ENCODE measurements at places on chromosomes 12 and 14. TPM values are rescaled to one million over a fixed set of nuclear protein-coding genes. Genes with fewer than 3 reads are reported as not detected.

CDH24 gene
- 3.5 TPM for total RNA-seq

SEL1L gene
- 52.5 TPM for total RNA-seq

HOTAIR gene
- total RNA-seq: not detected

DHRS2 gene
- total RNA-seq: not detected

ESPL1 gene
- total RNA-seq: 0.28 TPM

NUDT4 gene
- total RNA-seq: 50.8 TPM

DNA sequence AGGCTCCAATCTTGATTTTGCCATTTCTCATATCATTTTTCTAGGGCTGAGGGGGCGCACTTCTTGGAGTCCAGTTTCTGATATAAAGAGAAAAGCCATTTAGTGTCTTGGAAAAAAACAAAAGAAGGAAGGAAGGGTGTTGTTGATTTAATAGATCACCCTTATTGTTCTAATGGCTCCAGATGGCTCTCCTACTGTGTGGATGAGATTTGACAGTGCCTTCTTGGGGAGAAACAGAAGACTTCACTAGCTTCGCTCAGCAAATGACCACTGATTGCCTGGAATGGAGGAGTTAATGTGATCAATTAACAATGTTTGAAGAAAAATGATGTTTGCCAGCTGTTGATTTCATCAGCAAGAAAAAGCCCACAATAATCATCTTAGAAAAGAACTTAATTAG lies 216.2 kb downstream of the APAF1 start:
- no peaks in the 10 kb centered on the region for H3K27me3 ChIP-seq
- H3K4me1 ChIP-seq: no peaks in the 10 kb centered on the region
- no peak overlapping the region for H3K27ac ChIP-seq
- DNase-seq: no peak

DNA sequence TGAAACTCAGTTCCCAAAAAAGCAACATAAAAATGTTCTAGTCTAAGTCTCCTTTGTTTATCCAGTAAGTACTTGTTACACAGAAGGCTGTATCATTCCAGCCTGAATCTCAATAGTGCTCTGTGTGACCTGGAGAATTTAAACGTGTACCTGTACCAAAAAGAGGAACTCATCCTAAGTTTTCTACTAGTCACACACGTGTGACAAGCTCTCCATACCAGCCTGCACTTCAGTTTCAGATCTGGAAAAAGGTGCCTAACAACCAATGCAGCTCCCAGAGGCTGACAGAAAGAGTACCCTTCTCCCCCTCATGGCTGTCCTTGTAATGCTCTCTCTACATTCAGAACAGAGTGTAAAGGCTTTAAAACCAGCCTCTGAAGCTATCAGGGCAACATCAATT lies 27.4 kb downstream of the PPM1H start:
- no peaks in the 10 kb centered on the region for H3K27me3 ChIP-seq
- H3K27ac ChIP-seq: no peak overlapping the region
- no peaks in the 10 kb centered on the region for H3K4me1 ChIP-seq
- no peak overlapping the region for H3K4me3 ChIP-seq
- DNase-seq: no peak

- H3K4me3 ChIP-seq: no peak overlapping the region
- H3K27me3 ChIP-seq: no peaks in the 10 kb centered on the region
- H3K36me3 ChIP-seq: no peaks in the 10 kb centered on the region
These were observed 5.5 kb upstream of the LRRC74A start for GRCh38 chr14:76820700-76821099.

GRCh38 chr12:132918680-132919079 lies 31.3 kb upstream of the CHFR start:
- no peaks in the 10 kb centered on the region for H3K27me3 ChIP-seq
- no peaks in the 10 kb centered on the region for H3K4me1 ChIP-seq
- no peaks in the 10 kb centered on the region for H3K36me3 ChIP-seq
- H3K27ac ChIP-seq: no peak overlapping the region

DNA sequence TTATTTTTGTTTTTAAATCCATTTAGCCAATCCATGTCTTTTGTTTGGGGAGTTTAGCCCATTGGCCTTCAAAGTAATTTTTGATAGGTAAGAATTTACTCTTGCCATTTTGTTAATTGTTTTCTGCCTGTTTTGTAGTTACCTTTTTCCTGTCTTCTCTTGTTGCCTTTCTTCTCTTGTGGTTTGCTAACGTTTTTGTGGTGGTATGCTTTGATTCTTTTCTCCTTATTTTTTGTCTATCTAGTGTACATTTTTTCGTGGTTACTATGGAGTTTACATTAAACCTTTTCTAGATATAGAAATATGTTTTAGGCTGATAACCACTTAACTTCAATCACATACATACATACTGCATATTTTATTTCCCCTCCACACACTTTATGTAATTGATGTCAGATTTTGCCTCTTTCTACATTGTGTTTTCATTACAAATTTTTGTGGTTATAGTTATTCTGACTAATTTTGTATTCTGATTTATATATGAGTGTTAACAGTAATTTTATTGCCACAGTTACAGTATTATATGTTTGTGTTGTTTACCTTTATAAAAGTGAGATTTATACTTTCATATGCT lies 19.2 kb upstream of the PPP1R12A start:
- no peak overlapping the region for H3K27ac ChIP-seq
- no peaks in the 10 kb centered on the region for H3K27me3 ChIP-seq
- H3K4me1 ChIP-seq: no peaks in the 10 kb centered on the region
- H3K36me3 ChIP-seq: no peaks in the 10 kb centered on the region
- no peak overlapping the region for H3K4me3 ChIP-seq

GRCh38 chr12:71602761-71603577 lies 60.7 kb downstream of the ZFC3H1 start:
- H3K4me1 ChIP-seq: no peaks in the 10 kb centered on the region
- no peak overlapping the region for H3K27ac ChIP-seq
- H3K27me3 ChIP-seq: no peaks in the 10 kb centered on the region
- no peak overlapping the region for H3K4me3 ChIP-seq
- DNase-seq: no peak

GRCh38 chr14:35068238-35069012 lies 22.4 kb downstream of the FAM177A1 start:
- H3K4me1 ChIP-seq: no peaks in the 10 kb centered on the region
- no peak for DNase-seq

GRCh38 chr12:80498059-80498728 lies 54.2 kb downstream of the PTPRQ start:
- H3K36me3 ChIP-seq: no peaks in the 10 kb centered on the region
- no peaks in the 10 kb centered on the region for H3K4me1 ChIP-seq
- H3K4me3 ChIP-seq: no peak overlapping the region
- DNase-seq: no peak

- H3K36me3 ChIP-seq: peaks cover 3% of the 10 kb centered on the region
- DNase-seq: peak; percentile 89
- H3K27me3 ChIP-seq: no peaks in the 10 kb centered on the region
- H3K27ac ChIP-seq: peak overlapping the region; percentile 94
These were observed 7.6 kb downstream of the NR4A1 start for GRCh38 chr12:52058631-52059361.

GRCh38 chr12:33752854-33753253 lies 269.4 kb upstream of the ALG10 start:
- no peak overlapping the region for H3K4me3 ChIP-seq
- no peaks in the 10 kb centered on the region for H3K36me3 ChIP-seq
- no peak for DNase-seq
- H3K27ac ChIP-seq: no peak overlapping the region

DNA sequence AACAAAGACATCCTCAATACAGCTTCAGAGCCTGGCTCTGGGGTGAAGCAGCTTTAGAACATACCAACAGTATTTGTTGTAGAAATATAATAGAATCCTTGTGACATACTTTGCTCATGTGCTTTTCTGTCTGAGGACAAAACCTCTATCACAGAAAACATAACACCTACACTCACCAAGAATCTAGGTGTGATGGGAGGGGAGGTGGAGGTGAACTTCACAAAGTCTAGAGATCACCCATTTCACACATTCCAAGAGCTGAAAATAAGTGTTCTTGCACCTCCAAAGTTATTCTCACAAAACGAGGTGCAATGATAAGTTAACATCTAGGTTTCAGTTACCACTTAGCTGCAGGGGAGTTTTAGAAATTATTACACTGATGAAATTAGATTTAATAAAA lies 32.7 kb upstream of the BTG1 start:
- no peak overlapping the region for H3K27ac ChIP-seq
- no peaks in the 10 kb centered on the region for H3K4me1 ChIP-seq
- no peak for DNase-seq
- no peak overlapping the region for H3K4me3 ChIP-seq

DNA sequence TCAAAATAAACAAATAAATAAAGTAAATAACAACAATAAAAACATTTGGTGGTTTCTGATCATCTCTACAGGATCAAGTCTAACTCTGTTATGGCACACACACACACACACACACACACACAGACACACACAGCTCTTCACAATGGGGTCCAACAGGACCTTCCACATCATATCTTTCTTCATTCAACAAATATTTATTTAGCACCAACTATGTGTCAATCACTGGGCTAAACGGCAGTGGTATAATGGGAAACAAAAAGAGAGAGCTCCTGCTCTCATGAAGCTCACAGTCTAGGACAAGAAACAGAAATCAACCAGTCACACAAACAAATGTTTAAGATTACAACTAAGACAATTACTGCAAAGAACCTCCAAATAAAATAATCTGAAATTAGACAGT lies 9.3 kb downstream of the PPP1R13B start:
- H3K4me3 ChIP-seq: no peak overlapping the region
- no peaks in the 10 kb centered on the region for H3K27me3 ChIP-seq
- no peak overlapping the region for H3K27ac ChIP-seq
- no peaks in the 10 kb centered on the region for H3K36me3 ChIP-seq

- H3K36me3 ChIP-seq: peaks cover 8% of the 10 kb centered on the region
- no peaks in the 10 kb centered on the region for H3K27me3 ChIP-seq
- no peak overlapping the region for H3K4me3 ChIP-seq
- no peak for DNase-seq
These were observed 89.6 kb downstream of the FBXW8 start for GRCh38 chr12:117000316-117000715.

DNA sequence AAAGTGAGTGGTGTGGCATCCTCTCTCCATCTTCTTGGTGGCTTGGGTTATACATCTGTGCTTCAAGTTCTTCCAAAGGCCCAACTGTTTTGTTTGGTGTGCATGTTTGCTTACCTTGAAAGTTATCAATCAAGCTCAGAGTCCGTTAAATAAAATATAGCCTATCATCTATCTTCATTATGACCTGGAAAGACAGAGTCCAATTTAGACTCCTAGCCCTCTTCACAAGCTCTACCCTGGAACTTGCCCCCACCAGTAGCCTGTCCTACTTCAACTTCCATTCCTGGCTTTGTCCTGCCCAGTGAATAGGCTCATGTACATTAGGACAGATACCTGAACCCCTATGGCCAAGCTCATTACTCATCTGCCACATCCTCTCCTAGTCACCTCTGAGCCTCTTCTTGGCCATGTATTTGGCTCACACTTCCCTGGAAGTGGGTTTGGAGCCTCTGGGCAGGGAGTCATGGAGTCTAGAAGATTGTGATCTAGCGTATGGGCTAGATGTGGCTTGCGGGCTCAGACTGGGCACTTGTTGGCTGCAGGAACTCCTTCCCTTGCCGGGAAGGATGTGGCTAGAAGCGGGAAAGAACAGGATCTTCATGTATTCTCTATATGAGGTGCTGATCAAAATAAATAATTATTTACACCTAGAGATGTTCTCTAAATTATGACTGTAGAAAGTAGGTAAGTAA lies 6.4 kb upstream of the SSTR1 start:
- H3K36me3 ChIP-seq: no peaks in the 10 kb centered on the region
- no peaks in the 10 kb centered on the region for H3K27me3 ChIP-seq
- no peak overlapping the region for H3K4me3 ChIP-seq
- H3K27ac ChIP-seq: no peak overlapping the region

DNA sequence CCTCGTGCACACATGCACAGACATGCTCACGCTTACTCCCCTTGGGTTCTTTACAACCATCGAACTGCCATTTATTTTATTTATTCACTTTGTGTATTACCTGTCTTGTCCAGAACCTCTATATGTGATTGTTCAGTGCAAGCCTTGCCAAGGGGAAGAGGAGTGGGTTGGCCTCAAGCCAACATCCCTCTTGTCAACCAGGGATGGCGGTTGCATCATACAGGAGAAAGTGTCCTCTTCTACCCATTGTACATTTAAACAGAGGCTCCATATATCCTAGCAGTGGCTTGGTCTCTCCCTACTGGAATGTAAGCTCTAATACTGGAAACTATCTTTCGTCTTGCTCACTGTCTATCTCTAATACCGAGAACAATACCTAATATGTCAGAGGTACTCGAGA lies 108.4 kb downstream of the C12orf42 start:
- no peaks in the 10 kb centered on the region for H3K36me3 ChIP-seq
- DNase-seq: no peak
- no peak overlapping the region for H3K4me3 ChIP-seq
- no peak overlapping the region for H3K27ac ChIP-seq

DNA sequence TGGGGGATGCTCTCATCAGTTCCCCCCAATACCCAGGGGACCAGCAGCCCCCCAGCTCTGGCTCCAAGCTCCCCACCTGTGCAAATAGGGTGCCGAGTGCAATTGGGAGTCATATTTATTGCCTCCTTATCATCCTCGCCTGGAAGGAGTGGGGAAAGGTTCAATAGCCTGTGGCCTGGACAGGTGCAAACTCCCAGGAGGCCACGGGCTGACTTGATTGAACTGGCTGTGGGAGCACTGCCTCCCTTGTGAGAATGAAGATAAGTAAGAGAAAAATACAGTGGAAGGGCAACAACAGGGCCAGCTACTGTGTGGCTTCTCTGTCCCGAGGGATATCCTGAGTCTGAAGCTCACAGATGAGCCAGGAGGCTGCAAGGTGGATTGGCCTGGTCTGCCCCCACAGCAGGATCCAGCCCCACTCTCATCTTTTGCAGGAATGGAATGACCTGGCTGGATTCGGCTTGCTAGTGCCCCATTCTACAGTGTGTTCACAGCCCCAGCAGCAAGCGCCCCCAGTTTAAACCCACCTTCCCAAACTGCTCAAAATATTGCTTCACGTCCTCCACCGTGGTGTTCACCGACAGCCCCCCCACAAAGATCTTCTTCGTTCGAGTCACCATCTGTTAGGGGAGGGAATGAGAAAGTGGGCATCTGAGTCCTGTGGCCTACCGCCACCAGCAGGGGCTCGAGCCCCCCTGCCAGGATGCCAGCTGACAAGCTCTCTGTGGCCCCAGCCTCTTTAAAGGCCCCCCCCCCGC lies 6.3 kb downstream of the MSI1 start:
- DNase-seq: no peak
- peaks cover 11% of the 10 kb centered on the region for H3K4me1 ChIP-seq
- no peaks in the 10 kb centered on the region for H3K36me3 ChIP-seq

DNA sequence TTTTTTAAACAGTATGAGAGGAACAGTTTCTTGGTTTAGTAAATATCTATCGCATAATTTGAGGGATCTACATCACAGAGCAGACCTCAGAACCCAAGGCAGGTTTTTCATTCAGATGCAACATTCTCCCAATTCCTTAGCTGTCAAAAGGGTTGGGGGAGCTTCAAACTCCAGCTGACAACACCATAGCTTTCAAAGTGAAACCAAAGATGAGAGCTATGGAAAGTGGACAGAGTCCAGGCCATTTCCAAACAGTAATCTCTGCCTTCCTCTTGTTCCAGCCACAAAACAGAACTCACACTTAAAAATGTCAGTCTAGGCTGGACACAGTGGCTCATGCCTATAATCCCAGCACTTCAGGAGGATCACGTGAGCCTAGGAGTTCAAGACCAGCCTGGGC lies 87.8 kb downstream of the SPRING1 start:
- no peaks in the 10 kb centered on the region for H3K27me3 ChIP-seq
- no peaks in the 10 kb centered on the region for H3K4me1 ChIP-seq
- H3K36me3 ChIP-seq: no peaks in the 10 kb centered on the region
- no peak overlapping the region for H3K27ac ChIP-seq

Measured in sigmoid colon (tissue), 7 donors.